Hindlimb muscle (tissue), 1 donor: ENCODE measurements at places on chromosomes 2 and 18. TPM values are rescaled to one million over a fixed set of nuclear protein-coding genes. Genes with fewer than 3 reads are reported as not detected.

Gene NIFK
- polyA plus RNA-seq, result 50.4 TPM

Gene FLACC1
- polyA plus RNA-seq, result 1.4 TPM

Gene NEURL3
- 0.22 TPM for polyA plus RNA-seq

Gene DIS3L2
- polyA plus RNA-seq, result 25.9 TPM

Gene PFN4
- 1.7 TPM for polyA plus RNA-seq
